ENCODE measurements at places on chromosomes 7 and 10.

DNA sequence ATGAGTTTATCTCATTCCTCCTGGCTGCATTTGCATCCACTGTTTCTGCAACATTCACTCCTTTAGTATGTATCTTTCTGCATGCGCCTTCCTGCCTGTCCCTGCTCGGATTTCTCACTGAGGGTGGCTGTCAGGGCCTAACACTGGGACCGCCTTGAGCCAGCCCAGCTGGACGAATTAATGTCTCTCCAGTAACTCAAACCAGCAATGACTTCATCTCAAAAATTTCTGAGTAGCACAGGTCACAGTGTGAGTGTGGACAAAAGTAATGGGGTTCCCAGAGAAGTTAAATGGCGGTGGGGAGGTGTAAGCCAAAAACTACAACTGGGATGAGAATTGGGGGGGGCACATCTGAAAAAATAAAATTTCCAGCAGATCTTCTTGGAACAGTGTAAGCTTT lies 444.0 kb upstream of the MGMT start:
- no peak for DNase-seq

- DNase-seq: no peak
These were observed 116.0 kb downstream of the PTPN20 start for GRCh38 chr10:47027108-47027783.

DNA sequence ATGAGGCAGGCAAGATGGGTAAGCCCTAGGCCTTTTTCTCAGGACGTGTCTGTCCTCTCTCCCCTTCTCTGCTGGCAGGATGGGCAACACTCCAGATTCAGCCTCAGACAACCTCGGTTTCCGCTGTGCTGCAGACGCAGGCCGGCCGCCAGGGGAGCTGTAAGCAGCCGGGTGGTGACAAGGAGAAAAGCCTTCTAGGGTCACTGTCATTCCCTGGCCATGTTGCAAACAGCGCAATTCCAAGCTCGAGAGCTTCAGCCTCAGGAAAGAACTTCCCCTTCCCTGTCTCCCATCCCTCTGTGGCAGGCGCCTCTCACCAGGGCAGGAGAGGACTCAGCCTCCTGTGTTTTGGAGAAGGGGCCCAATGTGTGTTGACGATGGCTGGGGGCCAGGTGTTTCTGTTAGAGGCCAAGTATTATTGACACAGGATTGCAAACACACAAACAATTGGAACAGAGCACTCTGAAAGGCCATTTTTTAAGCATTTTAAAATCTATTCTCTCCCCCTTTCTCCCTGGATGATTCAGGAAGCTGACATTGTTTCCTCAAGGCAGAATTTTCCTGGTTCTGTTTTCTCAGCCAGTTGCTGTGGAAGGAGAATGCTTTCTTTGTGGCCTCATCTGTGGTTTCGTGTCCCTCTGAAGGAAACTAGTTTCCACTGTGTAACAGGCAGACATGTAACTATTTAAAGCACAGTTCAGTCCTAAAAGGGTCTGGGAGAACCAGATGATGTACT lies 13.1 kb downstream of the PHKG1 start:
- DNase-seq: no peak

- no peak for DNase-seq
These were observed 35.9 kb downstream of the IL6 start for GRCh38 chr7:22762866-22763265.

DNA sequence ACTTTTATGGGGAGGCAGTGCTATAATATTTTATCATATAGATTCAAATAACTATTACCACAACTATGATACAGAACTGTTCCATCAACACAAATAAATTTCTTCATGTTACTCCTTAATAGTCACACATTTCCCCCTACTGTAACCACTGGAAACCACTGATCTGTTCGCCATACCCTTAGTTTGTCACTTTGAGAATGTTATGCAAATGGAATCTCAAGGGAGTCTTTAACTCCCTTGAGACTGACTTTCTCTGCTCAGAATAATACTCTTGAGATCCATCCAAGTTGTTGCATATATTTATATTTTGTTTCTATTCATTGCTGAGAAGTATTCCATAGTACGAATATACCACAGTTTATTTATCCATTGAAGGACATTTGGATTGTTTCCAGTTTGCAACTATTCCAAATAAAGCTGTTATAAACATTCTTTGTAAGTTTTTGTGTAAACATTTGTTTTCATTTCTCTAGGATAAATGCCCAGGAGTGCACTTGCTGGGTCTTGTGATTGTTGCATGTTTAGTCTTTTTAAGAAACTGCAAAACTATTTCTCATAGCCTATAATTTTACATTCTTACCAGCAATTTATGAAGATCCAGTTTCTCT lies 19.7 kb upstream of the PON2 start:
- no peak for DNase-seq

- no peak for DNase-seq
These were observed 337.3 kb downstream of the MALRD1 start for GRCh38 chr10:19385846-19386450.

DNA sequence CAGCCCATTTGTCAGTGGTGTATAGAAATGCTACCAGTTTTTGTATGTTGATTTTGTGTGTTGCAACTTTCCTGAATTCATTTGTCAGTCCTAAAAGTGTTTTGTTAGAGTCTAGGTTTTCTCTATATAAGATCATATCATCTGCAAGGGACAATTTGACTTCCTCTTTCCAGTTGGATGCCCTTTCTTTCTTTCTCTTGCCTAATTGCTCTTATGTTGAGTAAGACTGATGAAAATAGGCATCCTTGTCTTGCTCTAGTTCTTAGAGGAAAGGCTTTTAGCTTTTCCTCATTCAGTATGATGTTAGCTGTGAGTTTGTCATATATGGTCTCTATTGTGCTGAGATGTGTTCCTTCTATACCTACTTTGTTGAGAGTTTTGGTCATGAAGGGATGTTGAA lies 161.7 kb upstream of the TPK1 start:
- no peak for DNase-seq

DNA sequence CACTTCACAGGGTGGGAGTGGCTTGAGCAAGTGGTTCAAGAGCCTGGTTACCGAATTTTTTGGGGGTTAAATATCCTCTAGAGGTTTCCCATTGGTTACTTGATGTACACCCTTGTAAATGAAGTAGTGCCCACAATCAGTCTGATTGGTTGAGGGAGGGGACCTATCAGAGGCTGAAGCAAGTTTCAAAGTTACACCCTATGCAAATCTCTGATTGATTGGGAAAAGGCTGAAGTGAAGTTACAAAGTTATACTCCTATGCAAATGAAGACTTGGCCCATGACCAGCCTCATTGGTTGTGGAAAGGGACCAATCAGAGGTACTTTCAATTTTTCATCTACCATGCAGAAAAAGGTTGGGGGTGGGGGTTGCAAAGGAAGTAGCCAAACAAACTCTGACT lies 34.7 kb downstream of the UBE2D4 start:
- no peak for DNase-seq

DNA sequence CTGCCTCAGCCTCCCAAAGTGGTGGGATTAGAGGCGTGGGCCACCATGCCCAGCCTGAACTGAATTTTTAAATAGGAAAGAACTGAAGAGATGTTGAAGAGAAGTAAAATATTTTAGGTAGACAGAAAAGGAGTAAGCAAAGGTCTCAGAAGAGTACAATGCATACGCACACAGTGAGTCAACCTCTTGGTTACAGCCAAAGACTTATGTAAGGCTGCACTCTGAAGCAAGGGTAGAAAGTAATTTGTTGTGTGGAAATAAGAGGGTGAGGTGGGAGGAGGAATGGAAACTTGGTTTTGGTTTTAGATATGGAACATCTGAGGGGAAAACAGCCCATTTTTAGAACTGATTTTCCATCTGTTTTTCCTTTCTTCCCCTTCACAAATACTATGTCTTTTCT lies 17.6 kb downstream of the KRIT1 start:
- no peak for DNase-seq

DNA sequence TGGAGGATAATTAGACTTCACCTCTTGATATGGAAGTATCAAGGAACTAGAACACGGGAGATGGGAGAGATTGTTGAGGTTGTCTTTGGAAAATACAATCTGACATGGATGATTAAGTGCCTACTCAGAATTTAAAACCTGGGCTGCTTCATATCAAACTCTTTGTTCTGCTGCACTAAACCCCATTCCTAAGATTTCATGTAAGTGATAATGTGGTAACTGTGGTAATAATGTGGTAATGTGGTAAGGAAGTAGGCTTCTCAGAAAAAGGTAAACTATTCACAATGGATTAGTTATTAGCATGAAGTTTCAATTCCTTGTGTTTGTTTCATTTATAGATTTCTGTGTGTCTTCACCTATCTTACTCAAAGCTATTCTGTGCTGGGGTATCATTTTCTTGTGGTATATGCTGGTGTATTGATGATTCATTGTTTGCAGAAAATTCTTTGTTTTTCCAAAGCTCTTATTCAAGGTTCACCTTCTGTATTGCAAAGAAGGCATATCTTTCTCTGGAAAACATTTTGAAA lies 129.9 kb upstream of the TAC1 start:
- no peak for DNase-seq

DNA sequence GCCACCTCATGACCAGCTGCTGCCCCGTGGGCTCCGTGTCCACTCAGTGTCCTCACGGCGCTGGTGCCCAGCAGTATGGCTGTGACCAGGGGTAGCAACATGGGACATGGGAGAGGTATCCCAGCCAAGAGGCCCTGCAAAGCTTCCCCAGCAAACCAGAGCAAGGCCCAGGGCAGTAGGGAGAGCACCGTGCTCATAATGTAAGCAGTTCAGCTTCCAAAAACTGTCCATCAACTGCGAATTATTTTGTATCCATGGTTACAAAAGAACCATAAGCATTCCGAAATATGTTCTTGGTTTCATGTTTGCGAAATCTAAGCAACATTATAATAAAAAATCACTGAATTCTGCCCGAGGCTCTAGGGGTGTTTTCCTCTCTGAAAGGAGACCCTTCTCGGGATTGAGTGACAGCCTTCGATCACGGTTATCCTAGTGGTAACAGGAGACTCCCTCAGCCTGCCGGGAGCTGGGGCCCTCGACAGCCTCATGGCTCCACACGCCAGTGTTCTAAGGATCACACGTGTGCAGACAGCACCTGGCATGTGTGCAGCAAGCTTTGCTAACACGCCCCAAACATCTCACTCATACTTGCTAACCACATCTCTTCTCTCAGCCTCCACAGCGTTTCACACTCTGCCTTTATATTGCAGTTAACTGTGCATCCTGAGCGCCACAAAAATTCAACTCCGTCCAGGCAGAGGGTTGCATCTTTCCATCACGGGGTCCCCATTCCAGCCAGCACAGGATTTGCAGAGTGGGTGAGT lies 117.6 kb downstream of the DIP2C start:
- peak; percentile 40 for DNase-seq

- no peak for DNase-seq
These were observed 395.0 kb downstream of the THSD7A start for GRCh38 chr7:11436773-11437524.

DNA sequence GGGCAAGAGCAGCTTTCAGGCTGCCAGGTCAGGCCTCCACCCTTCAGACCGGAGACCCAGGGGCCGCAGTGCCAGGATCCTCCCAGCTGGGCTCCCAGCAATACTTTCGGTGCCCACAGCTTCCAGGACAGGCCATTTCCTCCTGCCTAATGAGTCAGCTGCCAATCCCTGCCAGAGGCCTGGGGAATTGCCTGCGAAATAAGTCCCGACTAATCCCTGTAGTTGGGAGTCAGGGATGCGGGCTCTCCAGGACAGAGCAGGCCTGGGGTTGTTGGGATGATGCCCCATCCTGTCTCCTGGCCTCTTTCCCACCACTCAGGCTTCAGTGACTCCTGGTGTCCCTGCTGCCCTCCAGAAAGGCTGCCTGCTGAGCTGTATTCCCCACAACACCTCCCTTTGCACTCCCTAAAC lies 143.5 kb upstream of the UNC5B start:
- DNase-seq: peak; percentile 7

DNA sequence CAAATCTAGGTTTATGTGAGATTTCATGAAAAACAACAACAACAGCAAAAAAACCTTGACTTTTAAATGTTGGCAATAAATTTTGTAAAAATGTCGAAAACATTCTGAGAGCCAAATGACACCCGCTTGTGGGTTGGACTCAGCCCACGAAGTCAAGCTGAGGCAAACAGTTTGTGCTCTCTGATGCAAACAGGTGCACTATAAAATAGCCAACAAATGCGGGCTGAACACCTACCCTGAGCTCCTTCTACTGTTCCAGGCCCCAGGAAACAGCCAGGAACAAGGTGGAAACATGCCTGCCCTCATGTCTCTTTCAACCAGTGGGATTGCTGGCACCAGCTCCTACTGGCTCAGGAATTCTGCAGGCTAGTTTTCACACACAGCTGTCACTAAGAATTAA lies 105.0 kb upstream of the ZNF716 start:
- no peak for DNase-seq

GRCh38 chr7:87926581-87927461 lies 7.2 kb upstream of the ADAM22 start:
- no peak for DNase-seq

GRCh38 chr10:59635502-59636290 lies 74.0 kb downstream of the SLC16A9 start:
- DNase-seq: no peak

GRCh38 chr10:52215745-52216361 lies 98.2 kb upstream of the DKK1 start:
- peak; percentile 56 for DNase-seq

DNA sequence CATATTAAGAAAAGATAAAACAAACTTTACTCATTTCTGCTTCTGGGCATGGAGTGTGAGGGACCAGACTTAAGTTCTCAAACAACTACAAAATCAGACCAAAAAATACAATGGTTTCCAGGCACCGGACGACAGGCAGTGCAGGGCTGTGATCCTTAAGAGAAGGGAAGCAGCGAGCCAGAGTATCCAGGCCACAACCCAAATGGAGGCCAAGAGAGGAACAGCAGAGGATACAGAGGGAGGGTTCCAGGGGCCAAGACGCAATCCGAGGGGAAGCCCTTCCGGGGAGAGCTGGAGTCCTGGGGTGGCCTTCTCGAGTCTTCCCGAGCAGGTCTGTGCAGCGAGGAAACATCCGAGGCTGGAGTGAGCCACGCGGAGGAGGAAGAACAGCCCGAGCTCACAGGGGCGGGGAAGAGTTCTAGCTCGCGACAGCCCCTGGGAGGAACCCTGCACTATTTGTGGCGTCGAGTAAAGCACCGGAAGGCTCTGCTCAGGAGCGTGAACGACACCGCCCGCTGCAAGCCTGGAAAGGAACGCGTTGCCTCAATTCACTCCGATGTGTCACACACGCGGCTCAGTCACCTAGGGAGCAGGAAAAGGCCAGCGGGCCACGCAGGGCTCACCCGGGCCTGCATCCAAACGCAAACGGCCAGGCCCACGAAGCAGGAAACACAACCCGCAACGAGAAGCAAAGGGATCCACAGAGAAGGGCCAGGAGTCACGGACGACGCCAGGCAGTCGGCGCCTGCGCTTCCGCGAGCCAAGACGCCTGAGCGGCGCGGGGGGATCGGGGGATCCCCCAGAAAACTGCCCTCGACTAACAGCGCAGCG lies 933 bp upstream of the RNF32 start:
- no peak for DNase-seq

- no peak for DNase-seq
These were observed 85.1 kb downstream of the PAXIP1 start for GRCh38 chr7:154917808-154918160.

DNA sequence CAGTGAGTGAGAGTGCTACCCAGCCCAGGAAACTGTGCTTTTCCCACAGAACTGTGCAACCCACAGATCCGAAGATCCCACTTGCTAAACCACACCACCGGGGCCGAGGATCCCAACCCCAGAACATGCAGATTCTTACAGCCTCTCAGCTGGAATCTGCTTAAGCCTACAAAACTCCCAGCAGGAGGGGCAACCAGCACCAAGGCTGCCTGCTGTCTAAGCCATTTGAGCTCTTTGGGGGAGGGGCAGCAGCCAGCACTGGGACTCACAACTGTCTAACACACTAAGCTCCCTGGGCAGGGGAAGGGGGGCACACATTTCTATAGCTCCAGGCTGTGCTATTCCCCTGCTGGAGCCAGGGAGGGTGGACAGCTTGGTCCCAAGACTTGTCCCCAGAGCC lies 529.9 kb downstream of the XPNPEP1 start:
- no peak for DNase-seq
